ENCODE measurements at places on chromosomes 13 and 19. TPM values are rescaled to one million over a fixed set of nuclear protein-coding genes. Genes with fewer than 3 reads are reported as not detected.

GRCh38 chr13:107866941-107867623 is 348.3 kb downstream of the LIG4 start:
- DNase-seq: peak; percentile 35
- H3K4me3 ChIP-seq: peak overlapping the region; percentile 35
- H3K4me1 ChIP-seq: peaks cover 12% of the 10 kb centered on the region

Gene GJB2
- 0.58 TPM for polyA plus RNA-seq

Gene ZNF470
- polyA plus RNA-seq: 5.0 TPM

Gene KANK2
- 125 TPM for polyA plus RNA-seq

DNA sequence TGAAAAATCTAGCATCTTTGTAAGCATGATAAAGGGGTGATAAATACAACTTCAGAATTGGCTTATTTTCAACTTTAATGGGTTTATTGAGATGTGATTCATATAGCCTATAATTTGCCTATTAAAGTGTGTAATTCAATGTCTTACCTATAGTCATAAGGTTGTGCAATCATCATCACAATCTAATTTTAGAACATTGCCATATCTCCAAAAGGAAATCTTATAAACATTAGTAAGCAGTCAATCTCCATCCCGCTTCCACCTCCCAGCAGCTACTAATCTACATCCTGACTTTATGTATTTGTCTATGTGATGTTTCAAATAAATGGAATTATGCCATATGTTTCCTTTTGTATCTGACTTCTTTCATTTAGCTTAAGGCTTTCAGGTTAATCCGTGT is 145.2 kb upstream of the KLHL1 start:
- H3K36me3 ChIP-seq: no peaks in the 10 kb centered on the region
- H3K27ac ChIP-seq: no peak overlapping the region
- no peaks in the 10 kb centered on the region for H3K27me3 ChIP-seq
- H3K4me3 ChIP-seq: no peak overlapping the region

Gene TNFSF9
- 0.90 TPM for polyA plus RNA-seq

GRCh38 chr13:111460548-111461444 is 140.4 kb downstream of the TEX29 start:
- H3K27me3 ChIP-seq: peaks cover 22% of the 10 kb centered on the region
- no peak overlapping the region for H3K27ac ChIP-seq
- H3K36me3 ChIP-seq: no peaks in the 10 kb centered on the region
- H3K4me3 ChIP-seq: no peak overlapping the region
- peaks cover 7% of the 10 kb centered on the region for H3K4me1 ChIP-seq
- peak; percentile 85 for DNase-seq
